ENCODE measurements at places on chromosomes 11 and 22.

DNA sequence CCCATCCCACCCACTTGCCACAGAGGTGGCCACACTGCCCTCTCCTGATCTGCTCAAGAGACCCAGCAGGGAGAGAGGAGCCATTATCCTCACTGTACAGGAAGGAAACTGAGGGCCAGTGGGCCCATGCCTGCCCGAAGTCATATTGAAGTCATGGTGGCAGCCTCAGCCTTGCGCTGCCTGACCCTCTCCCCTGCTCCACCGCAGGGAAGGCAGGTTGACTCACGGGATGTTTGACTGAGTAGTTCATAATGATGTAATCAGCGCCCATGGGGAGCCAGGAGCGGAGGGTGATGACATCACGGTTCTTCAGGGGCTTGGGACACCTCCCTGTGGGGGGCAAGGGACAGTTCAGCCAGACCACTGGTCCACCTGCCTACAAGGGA is 6.1 kb upstream of the ARAP1 start:
- DNase-seq = no peak

- no peak for DNase-seq
Observed at GRCh38 chr11:130449310-130449990, 1.0 kb downstream of the ADAMTS15 start.

DNA sequence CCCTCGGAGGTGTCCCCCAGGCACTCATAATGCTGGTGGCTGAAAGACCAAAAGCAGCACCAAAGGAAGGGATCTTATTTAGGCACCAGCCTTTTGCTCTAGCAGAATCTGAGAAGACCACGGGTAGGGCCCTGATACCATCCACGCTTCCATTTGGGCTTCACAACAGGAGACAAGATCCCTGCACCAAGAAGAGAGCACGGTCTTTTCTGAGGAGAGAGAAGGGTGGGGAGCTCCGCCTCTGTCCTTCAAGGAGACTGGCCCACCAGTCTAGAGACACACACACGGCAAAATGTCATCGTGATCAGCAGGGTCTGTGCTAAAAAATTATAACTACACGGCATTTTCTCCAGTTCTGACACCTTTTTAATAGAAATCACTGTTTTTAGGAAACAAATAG is 9.8 kb downstream of the LARGE2 start:
- DNase-seq = no peak

DNA sequence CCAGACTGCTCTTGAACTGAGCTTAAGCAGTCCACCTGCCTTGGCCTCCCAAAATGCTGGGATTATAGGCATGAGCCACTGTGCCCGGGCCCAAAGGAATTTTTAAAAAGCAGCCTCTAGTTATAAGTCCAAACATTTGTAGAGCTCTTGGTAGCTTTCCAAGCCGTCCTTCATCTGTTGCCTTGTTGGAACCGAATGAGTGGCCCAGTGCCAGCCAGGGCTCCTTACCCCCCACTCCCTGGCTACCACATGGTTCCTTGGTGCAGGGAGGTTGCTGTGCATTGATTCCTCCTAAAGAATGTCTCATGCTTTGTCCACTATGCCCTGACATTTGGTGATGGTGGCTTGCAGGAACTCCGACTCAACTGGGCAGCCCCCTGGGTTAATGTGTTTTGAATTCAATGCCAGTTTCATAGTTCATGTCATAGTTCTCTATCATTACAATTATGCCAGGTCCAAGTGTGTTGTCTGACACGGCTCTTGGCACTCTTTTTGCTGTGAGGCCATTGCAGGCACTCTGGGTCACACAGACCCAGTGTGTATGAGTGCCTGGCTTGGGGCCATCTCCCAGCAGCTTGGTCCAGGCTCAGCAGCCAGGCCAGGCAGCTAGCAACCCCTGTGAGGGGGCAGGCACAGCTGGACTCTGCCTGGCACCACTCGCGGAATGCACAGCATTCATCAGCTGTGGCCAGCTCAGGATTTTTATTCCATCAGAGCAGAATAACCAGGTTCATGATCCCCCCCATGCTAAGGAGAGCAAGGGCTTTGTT is 13.3 kb upstream of the MICALL1 start:
- DNase-seq = no peak

DNA sequence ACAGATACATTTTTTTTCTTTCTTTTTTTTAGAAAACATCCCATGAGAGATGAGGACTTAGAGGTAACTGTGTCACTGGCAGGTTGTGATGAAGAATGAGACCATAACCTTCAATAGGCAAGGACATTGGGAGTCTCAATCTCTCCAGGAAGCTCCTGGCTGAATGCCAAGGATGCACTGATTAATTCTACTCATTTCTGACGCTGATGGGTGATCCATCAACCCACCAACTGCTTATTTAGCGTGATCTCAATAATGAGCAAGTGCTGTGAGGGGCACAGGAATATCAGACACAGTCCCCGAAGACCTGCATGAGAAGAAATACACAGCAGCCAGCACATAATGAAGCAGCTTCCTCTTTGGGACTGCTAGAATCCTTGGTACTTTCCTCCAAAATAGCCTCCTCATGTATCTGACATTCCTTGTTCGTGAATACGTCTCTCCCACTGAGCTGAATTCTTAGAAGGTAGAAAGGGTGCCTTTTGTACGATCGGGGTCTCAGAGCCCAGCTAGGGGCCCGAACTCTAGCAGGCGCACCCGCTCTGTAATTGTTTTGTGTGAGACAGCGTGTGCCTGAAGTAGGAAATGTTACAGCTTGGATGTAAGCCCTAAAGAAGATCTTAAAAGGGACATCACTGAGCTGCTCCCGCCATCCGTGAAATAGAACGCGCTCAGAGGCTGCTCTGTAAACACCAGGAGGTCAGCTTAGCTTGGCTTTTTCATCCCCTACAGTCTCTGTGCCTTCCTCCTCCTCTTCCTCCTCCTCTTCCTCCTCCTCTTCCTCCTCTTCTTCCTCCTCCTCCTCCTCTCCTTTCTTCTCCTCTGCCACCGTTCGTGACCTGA is 7.2 kb downstream of the CLMP start:
- DNase-seq = no peak

DNA sequence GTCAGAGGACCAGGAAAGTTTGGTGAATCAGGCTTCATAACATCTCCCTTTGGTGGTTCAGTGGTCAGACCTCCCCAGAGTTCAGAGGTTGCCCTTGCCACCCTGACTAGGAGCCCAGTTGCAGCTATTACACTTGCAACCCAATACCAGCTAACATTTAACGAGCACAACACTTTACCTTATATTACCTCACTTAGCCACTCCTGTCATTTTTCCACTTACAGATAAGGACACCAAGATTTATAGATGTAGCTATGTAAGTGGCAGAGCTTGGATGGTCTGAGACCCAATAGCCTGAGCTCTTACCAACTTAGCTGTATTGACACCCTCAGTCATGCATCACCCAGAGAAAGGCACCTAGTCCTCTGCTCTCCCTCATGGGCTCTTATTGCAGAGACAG is 234.7 kb downstream of the INSC start:
- no peak for DNase-seq

DNA sequence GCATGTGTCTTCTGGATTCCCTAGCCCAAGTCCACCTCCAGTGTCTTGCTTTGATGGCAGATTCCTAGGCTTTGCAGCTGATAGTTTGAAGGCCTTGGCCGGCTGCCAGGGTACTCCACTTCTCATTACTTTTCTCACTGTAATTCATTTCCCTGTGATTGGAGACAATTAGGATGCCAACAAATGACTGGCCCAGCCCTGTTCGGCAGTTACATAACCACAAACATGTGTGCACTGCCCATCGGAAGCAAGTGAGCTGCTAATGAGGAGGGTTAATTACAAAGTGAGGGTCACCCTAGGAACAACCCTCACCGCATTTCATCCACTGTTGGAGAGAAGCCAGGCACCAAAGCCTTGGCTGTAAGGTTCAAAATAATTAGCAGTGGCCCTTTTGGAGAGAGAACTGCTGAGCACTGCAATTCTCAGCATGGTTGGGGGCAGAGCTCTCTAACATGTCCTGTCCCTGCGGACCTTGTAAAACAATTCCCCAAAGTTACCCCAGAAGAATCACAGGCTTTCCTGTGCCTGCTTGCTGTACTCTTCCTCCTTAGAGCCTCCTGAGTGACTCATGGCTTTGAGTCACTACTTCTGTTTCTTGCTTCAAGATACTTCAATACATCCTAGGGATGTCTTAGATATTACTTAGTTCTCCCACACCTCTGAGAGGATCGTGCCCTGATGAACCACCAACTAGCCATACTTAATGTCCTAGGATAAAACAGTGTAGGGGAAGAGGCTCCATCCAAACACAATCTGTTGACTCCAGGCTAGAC is 109.7 kb upstream of the GALNT18 start:
- DNase-seq = no peak

GRCh38 chr11:31974366-31975136 is 116.3 kb upstream of the RCN1 start:
- no peak for DNase-seq

DNA sequence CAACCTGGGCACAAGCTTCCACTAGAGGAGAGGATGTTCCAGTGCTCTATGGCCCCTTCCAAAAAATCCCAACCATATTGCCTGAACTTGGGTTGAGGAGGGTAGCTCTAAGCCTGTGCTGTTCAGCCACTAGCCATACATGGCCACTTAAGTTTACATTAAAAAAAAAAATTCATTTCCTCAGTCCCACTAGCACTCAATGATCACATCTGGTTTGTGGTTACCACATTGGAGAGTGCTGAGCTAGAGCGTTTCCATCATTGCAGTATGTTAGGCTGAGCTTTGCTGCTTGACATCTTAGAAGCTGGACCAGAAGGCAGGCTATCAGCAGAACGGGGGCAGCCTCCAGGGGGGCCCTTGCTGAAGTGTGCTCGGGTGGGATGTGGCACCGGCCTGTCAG is 43.5 kb upstream of the CYP2D6 start:
- no peak for DNase-seq

DNA sequence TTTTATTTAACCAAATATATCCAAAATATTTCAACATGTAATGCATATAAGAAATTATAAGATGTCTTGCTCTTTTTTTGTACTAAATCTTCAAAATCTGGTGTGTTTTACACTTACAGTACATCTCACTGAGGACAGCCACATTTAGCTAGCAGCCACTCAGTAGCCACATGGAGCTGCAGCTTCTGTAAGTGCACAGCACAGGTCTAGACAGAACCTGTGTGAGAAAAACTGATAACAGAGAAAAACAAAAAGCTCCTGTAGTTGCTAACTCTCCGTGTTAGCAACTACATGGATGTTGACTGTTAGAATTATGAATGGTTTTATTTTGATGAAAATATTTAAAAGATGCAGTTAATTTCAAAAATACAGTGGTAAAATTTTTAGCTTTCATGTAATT is 22.2 kb downstream of the ASRGL1 start:
- DNase-seq = no peak

GRCh38 chr11:766106-766935 is 11.0 kb downstream of the GATD1 start:
- DNase-seq = no peak

DNA sequence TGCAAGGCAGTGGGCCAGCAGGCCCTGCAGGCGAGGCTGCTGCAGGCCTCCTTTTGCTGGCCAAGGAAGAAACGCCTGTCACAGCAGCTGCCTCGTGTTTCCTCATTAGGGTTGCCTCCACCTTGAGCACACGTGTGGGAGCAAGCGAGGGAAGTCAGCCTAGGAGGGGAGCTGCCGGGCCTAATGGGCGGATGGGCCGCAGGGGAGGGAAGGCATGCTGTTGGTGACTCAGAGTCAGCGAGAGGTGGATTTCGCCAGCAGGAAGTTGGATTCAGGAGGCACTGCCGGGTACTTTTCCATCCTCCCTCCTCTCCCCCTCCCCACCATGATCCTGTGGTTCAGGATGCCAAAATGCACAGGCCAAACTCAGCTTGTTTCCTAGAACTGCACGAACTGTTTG is 498.7 kb downstream of the METTL15 start:
- no peak for DNase-seq

DNA sequence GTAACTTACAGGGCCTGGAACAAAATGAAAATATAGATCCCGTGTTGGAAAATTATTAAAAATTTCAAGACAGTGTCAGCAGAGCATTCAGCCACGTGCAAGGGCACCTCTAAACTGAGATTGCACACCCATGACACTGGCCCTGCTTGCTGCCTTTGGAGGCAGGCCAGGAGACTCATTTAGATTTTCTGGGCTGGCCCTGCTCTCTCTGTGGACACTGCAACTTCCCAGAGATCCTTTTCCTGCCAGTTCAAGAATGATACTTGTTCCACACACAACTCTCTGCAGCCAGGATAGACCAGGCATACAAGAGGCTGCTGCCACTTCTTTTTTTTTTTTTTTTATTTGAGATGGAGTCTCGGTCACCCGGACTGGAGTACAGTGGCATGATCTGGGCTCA is 56.7 kb upstream of the PTPRJ start:
- no peak for DNase-seq

- no peak for DNase-seq
Observed at GRCh38 chr11:91194546-91194945, 971.7 kb upstream of the CHORDC1 start.

- DNase-seq = no peak
Observed at GRCh38 chr22:24440270-24440717, 12.9 kb downstream of the ADORA2A start.

GRCh38 chr22:23574877-23575276 is 5.2 kb downstream of the IGLL1 start:
- no peak for DNase-seq

DNA sequence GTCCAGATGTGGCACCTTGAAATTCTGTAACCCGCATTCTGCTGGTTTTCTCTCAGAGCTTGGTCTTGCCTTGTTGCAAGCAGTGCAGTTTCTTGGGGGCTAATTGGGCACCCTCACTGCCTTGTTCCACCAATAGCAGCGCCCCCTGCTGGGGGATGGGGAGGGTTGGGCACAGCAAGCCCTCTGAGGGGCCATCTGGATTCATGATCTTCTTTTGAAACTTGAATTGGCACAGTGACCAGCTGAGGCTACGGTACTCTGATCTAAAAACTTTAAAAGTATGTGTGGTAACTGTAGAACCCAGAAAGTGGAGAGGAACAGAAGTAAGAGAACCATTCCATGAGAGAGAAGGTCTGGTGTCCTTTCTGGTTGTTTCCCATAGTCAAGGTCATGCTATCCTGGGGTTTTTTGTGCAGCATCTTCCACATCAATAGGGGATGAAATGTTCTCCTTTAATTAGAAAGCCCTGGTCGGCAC is 64.2 kb downstream of the MED15 start:
- DNase-seq = peak; percentile 68

GRCh38 chr11:1206391-1207271 is 16.2 kb upstream of the MUC5B start:
- no peak for DNase-seq

GRCh38 chr22:23503142-23503541 is 76.9 kb downstream of the IGLL1 start:
- DNase-seq = no peak

GRCh38 chr11:14687943-14688627 is 44.5 kb downstream of the PDE3B start:
- no peak for DNase-seq

DNA sequence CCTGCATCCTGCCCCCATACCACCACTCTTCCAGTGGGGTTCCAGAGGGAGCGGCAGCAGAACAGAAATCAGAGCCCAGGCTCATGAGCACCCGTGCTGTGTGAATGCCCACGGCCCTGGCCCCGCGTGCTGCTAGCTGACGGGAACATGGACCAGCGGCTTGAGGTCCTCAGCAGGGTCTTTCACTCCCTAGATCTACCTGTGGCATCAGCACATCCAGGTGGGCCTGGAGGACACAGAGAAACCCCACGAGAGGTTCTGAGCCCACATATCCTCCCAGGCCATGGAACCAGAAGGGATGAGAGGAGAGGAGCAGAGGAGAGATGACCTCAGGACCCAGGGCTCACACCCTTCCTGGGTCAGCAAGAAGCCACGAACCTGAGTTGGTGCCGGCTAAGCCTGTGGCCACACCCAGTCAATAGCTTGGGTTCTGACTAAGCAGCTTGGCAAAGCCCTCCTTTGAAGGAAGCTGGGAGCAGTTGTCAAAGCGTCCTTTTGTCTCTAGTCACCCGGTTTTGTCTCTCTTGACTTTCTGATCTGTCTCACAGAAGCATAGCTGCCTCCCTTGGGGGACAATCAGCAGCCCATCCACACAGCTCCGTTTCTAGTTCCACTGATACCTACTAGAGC is 89.3 kb upstream of the LMO1 start:
- no peak for DNase-seq

All from activated naive CD4-positive, alpha-beta T cell treated with anti-CD3 and anti-CD28 coated beads, Interleukin-2, amount 50 U/mL, for 16 hours (primary cell).